ENCODE measurements at places on chromosomes 2 and 18.

DNA sequence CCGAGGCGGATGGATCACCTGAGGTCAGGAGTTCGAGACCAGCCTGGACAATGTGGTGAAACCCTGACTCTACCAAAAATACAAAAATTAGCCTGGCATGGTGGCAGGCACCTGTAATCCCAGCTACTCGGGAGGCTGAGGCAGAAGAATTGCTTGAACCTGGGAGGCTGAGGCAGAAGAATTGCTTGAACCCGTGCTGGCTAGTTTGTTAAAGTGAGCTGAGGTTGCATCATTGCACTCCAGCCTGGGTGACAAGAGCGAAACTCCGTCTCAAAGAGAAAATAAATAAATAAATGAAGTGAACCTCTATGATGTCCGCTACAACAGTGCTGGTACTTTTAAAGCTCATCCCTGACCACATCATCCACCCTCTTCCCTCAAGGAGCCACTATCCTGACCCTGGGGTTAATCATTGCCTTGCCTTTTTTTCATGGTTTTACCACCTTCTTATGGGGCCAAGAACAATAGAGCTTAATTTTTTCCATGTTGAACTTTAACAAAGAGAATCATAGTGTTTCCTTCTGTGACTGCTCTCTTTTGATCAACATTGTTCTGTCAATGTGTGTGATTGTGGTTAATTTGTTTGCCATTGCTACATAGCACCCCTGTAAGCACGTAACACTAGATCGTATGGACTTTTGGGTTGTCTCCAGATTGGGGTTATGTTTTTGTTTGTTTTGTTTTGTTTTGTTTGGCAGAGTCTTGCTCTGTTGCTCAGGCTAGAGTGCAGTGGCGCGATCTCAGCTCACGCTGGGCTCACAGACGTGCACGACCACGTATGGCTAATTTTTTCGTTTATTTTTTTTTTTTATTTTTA lies 17.1 kb upstream of the ATRAID start:
- no peak for DNase-seq

GRCh38 chr2:173141666-173142065 lies 66.0 kb downstream of the MAP3K20 start:
- no peak for DNase-seq

- DNase-seq, result no peak
Observed at GRCh38 chr2:100643906-100644501, 81.2 kb downstream of the PDCL3 start.

DNA sequence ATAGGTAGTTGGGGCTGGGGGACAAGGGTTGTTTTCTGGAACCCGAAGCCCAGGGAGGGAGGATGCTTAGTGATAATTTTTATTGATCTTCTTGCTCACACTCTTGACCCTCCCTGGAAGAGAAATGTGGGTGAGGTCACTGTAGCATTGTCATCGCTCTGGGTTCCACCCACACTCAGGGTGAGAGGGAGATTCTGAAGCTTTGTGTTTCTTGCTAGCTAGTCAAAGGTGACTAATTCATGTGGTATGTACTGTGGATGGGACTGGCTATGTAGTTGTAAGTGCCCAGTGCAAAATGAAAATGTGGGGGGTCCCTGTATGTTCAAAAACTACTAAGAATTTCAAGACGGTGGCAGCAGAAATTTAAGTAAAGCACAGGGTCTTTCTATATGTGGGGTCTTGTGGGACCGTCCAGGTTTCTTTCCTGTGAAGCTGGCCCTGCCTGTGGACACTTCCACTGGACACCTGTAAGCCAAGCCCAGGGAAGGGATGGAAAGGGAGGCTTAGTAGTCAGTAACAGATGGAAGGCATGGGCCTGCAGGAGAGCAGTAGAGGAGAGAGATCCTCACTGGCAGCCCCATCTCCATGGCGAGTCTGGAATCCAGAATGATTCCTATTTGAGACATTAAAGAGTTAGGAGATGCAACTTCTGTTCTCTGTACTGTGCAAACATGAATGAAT lies 35.0 kb downstream of the TSN start:
- peak; percentile 64 for DNase-seq

DNA sequence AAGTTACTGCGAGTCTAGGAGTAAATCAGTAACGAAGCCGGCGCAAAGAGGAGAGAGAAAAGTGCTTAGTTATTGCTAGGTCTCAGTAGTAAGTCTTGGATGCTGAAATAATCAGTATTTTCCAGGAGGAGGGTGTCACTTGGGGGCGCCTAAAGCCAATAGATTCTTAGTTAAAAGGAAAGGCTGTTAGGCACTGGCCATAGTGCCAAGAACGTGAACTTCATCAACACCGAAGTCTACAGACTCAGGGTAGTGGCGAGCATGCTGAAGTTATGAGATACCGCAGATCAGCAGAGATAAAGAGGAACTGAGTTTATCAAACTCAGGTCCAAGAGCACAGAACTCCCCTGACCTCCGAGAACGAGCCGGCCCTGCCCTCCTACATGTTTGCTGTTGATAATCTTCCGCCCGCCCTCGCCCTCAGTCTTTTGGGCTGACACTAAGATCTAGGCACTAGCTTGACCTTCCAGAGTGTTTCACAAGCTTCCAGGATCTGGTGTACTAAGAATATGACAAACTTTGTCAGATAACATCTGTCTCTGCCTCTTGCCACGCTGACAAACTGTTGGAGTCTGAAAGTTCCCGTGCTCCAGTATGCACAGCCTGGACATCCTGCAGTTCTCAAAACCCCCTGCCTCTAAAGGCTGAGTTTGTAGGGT lies 49.2 kb downstream of the CYB5A start:
- no peak for DNase-seq

DNA sequence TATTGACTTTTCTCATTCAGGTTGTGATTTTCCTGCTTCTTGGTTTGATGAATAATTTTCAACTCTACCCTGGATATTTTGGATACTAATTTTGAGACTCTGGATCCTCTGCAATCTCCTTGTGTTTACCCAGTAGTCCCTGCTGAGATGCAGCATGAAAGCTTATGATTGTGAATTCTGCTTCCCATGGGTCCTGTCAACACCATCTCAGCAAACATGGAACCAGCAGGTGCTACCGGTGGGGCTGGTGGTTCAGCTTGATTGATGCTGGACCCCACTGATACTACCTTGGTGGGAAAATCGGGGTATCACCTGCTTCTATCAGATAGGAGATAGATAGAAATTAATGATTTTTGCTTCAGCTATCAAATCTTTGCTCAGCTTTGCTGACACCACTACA lies 81.1 kb downstream of the SOWAHC start:
- no peak for DNase-seq

DNA sequence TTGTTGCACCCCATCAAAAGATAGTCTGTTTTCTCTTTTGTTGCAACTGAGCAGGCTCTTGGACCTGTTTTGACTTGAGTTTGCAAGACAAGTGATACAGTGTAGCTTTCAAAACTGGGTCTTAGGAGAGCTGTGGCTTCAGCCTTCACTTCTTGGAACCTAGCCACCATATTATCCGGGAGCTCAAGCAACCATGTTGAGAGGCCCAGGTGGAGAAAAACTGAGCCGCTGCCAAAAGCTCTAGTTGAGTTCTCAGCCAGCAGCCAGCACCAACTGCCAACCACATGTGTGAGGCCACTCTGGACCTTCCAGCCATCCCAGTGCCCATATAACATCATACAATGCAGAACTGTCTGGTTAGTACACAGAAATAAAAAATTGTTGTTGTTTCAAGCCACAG lies 5.4 kb downstream of the CACNB4 start:
- DNase-seq, result peak; percentile 12

DNA sequence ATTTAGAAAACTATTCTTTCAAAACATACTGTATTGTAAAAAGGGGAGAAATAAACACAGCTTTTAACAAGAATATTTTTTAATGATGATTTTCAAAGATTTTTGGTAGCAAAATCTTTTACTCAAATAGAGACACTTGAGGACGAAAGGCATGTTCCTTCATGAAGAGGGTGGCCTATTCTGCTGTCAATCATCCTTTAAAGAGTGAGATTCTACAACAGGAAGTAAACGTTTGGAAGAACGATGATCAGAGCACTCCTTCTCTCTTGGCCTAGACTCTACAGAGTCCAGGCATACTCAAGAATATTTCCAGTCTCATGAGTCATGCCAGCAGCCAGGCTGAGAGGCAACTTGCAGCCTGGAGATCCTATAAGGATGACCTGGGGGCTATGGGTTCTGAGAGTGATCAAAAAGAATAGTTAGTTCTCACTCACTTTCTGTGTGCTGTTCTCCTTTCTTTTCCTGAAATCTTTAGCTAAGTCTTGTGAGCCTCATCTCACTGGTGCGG lies 62.4 kb upstream of the TCF4 start:
- no peak for DNase-seq
